NCI-H187 treated with DMSO at 0.1 percent for 48 hours (cell line): ENCODE measurements at places on chromosomes 1 and 21.

- no peak for DNase-seq
These were observed 19.1 kb upstream of the HMGCS2 start for GRCh38 chr1:119787776-119788175.

DNA sequence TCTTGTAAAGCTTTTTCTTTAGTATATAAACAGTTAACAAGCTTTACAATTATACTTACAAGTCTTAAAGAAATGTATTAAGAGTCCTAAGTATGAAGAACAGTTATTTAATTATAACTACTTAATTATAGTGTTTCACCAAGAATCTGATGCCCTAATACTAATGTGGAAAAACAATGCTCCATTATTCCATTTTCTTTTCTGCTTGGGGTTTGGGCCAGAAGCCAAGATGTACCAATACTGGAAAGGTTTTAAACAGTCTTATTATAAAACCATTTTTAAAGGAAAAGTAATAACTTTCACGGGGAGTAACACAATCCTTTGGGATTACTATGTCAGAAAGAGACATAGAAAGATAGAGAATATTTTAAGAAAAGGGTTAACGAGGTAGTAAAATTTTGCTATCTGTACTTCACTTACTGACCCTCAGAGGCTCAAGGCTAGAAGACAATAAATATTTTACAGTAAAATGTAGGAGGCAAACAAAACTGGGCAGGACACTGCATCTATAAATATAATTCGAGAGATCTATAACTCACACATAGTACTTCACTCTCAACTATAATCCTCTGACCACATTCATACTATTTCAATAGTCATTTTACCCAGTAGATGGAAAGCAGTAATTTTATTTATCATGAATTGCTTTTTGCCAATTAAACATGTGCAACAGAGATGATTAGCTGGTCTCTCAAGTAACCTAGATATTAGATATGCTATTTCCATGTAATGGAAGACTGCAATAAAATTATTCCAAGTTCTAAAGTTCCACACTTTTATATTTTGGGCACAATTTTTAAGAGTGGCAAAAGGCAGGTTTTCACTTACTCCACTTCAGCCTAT is 63.9 kb downstream of the LTN1 start:
- DNase-seq: no peak

DNA sequence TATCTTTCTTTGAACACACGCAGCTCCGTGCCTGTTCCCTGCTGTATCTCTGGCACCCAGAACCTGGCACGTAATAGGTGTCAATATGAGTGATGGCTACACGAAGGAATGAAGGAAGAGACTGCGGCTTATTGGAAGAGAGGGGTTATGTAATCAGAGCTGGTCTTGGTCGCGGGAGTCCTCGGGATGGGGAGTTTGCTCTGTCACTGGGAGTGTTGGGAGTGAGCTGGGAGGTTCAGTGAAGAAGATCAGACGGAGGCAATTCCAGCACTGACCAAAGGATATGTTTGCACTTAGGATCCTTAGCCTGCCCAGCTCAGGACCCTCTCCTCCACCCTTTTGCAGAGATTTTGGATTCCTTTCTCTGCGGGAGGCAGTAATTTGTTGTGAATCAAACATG is 709.1 kb downstream of the PTPRU start:
- no peak for DNase-seq

DNA sequence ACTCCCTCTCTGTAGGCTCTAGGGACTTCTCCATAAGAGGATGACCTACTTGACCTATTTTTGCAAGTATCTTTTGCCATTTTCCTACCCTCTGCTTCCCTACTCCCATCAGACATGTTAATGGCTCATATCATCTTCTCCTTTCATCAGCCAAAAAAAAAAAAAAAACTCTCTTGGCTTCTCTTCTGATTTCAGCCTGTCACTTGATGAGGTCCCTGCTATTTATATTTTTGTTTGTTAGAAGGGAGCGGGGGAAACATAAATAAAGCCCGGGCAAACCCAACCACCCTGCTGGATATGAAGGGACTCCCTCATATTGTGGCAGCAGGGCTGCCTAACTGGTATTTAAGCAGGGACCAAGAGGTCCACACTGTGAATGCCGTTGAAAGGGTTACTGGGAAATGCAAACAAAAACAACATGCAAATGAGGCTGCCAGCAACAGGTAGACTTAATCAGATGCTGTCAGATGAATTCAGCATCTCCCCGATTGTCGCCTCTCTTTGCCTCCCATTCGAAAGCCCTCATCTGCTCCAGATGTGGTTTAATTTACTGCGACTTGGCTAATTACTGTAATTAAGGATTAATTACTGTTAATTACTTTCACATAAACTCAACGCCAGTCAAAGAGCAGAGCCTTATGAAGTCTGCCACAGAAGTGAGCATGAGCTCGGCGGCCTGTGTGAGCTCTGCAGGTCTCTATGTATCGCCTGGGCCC is 172.3 kb downstream of the PBX1 start:
- DNase-seq: no peak

GRCh38 chr1:24860841-24861240 is 69.2 kb downstream of the RUNX3 start:
- DNase-seq: no peak
